ENCODE measurements at places on chromosomes 7 and 10.

- no peak for DNase-seq
Observed at GRCh38 chr7:2523941-2524807, 4.6 kb downstream of the LFNG start.

DNA sequence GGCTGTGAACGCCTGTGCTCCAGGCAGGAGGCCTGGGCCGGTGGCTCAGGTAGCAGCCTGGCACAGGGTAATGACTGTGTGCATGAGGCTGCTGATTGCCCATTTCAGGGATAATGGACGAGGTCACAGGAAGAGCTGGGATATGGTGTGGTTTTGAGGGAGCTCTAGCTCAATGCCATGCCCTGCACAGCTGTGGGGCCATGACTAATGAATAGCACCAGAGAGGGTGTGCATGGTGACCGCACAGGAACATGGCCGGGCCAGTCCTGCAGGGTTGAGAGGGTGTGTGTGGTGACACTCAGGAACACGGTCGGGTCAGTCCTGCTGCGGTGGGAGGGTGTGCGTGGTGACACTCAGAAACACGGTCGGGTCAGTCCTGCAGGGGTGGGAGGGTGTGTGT, 21.8 kb downstream of the NKX6-2 start:
- DNase-seq: no peak

- DNase-seq: no peak
Observed at GRCh38 chr7:129263168-129263567, 38.3 kb downstream of the AHCYL2 start.

GRCh38 chr7:151512353-151512752, 7.3 kb downstream of the RHEB start:
- no peak for DNase-seq

DNA sequence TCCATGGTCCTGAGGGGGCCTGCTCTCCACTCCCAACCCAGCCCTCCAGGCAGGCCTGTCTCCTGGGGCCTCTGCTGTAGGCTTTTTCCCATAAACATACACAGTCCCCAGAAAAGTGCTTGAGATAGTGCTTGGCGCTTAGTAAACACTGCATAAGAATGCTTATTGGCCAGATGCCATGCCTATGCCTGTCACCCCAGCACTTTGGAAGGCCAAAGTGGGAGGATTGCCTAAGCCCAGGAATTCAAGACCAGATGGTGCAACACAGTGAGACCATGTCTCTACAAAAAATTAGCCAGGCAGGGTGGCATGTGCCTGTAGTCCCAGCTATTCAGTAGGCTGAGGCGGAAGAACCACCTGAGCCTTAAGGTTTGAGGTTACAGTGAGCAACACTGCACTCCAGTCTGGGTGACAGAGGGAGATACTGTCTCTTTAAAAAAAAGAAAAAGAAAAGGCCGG, 24.6 kb upstream of the ASL start:
- no peak for DNase-seq

GRCh38 chr10:123301077-123301857, 147.1 kb downstream of the BUB3 start:
- no peak for DNase-seq

GRCh38 chr7:124652237-124652636, 113.4 kb downstream of the GPR37 start:
- no peak for DNase-seq

DNA sequence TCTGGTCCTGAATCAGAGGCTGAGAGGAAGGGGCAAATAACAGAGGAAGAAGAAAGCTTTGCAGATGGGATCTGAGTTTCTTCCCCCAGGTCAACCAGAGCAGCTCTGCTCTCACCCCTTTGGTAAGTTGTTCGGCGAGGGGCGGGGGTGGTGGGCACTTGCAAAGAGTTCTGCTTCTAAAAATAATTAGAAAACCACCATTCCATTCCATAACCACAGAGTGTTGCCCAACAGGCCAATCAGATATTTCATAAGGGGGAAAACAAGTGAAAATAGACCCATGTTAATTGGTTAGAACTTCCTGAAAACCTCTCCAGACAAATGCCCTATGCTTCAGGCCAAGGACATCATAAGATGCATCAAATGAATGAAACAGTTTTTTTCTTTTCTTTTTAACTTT, 43.6 kb upstream of the R3HCC1L start:
- DNase-seq: no peak

DNA sequence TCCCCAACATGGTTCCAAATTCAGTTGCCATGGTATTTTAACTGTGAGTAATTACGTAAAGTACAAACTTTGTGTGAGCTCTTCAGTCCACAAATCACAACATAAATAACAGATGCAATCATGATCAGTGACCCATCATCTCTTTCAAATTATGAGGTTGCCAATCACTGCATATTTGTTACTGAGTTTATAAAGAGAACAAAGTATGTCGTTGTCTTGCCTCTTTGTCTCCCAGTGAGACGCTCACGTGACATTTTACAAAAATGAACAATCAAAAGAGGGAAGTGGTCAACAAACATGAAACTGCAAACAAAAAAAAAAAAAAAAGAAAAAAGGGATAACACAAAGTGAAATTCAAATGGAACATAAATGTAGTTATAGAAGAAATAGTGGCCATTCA, 122.7 kb upstream of the PDSS1 start:
- DNase-seq: no peak

DNA sequence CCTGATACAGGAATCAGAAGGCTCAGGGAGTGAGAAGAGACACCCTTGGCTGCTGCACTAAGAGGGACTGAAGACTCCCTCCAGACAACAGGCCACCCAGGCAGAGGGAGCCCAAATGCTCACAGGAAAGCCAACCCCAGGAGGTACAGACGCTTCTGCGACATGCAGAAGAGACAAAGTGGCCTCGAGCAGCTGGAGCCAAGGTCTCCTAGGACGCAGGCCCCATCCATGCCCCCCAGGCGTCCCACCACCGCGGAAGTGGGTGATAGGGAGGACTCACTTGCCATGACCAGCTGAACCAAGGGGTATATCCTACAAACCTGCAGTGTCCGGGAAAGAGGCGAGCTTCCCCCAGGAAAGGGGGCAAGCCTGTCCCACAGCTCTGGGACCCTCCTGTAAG, 56.9 kb downstream of the CTBP2 start:
- DNase-seq: no peak

- DNase-seq: no peak
Observed at GRCh38 chr7:39609935-39610263, 13.5 kb upstream of the RALA start.

DNA sequence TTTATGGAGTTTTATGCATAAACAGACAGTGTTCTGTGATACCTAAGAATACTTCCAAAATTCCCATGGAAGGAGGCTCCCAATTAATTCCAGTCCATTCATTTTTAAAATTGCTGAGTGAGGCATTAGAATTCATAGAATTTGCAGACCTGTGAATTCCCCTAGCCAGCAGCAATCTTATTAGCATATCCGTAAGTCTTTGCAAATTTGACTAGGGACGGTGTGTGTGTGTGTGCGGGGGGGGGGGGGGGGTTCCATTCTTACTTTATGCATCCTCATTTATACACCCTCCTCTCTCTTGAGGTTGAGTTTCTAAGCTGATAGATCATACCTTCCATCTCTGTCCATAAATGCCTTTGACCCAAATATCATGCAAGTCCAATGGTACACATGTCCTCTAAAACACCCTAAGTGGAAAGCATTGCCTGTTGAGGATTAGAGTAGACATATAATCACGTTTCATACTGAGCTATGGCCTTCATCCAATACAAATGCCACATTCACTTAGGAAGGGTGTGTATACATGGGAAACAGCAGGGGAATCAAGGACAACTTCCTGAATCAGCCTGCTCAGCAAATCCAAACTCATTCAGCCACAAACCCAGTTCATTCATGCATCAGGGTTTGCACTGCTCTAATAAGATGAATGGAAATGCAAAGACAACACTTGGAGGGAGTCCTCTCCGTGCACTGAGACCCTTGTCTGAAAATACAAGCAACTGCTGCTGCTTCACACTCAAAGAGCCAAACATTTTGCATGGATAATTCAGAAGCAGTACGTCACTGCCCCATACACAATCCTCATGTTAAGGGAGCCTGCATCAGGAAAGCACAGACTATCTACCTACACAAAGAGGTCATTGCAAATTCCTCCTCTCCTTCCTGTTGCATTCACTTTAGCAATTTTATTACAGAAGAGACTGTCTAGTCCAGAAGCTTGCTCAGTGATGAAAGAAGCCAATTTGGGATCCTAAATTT, 350.8 kb downstream of the KCNMA1 start:
- no peak for DNase-seq

GRCh38 chr7:2274666-2275065, 32.6 kb downstream of the NUDT1 start:
- DNase-seq: no peak

DNA sequence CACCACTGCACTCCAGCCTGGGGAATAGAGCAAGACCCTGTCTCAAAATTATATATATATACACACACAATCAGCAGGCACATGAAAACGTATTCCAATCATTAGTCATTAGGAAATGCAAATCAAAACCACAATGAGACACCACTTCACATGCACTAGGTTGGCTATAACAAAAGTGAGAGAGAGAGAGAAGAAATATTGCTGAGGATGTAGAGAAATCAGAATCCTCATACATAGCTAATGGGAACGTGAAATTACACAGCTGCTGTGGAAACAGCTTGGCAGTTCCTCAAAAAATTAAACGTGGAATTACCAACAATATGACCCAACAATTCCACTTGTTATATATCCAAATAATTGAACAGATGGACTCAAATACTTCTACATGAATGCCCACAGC, 43.3 kb upstream of the CNNM1 start:
- DNase-seq: no peak

DNA sequence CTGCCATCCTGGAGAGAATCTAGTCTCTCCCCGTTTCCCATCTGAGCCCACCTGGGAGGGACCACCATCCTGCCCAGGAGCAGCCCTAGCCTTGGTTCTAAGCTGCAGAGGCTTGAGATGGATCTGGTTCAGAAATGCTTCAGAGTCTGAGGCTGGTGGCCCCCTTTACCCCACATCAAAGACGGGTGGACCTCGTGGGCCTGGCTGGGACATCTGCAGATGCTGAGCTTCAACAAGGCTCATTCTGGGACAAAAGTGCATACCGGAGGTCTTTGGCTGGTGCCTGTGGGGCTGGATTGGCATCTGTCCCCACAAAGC, 4.9 kb upstream of the IRF5 start:
- no peak for DNase-seq

- DNase-seq: no peak
Observed at GRCh38 chr10:74640134-74640921, 186.1 kb upstream of the KAT6B start.

DNA sequence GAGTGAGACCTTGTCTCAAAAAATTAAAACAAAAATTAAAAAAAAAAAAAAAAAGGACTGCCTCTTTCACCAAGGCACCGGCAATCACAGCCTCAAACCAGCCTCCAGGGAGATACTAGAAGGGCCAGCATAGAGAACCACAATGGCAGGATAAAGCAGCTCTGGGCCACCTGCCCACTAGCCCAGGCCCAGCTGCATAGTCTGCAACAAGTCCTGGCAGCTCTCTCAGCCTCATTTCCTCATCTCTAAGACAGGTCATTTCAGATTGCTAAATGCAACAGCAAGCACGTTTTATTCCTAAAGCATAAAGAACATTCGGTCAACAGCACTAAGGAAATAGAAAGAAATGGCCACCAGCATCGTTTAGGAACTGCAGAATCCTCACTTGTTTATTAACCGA, 28.8 kb downstream of the XPNPEP1 start:
- no peak for DNase-seq

DNA sequence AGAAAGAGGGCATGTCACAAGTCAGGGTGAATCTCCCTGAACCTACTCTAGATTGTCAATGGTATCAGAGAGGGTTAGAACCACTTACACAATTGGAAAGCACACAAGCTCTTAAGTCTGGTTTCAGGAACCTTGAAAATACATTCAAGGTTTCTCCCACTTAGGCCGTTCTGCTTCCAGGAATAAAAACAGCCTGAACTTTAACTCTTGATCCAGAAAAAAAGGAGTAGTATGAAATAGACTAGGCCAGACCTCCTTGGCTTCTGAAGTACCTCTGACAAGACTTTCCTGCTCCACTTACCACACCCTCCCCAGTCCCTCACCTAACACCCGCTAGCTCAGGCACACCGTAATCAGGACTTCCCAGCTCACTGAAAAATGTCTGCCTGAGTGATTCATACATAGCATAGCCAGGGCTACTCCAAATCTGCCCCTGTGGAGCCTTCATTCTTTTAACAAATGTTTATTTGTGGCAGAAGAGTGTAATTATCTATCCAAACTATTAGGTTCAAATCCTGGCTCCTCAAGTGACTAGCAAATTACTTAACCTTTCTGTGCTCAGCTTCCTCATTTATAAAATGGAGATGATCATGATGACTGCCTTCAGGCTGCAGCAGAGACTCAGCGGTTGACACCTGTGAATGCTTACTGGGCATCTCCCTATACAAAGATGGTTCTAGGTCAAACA, 30.3 kb upstream of the IL6 start:
- DNase-seq: peak; percentile 16
